ENCODE measurements at places on chromosomes 1 and 21.
A peak's percentile ranks its signal among the peaks of the same experiment; 100 is the strongest.

DNA sequence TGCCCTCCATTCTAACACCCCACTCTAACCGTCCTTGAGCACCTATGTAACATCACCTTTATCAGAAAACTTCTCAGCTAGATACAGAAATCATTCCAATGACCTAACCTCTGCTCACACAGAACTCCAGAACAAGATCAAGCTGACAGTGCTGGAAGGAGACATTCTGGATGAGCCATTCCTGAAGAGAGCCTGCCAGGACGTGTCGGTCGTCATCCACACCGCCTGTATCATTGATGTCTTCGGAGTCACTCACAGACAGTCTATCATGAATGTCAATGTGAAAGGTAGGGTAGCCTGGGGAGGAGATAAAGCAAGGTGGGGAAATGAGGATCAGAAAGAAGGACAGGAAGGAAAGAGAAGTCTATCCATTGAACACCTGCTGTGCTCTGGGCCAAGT, 27.8 kb downstream of the HSD3B2 start:
- DNase-seq: no peak

GRCh38 chr1:25926731-25927496, 20.7 kb upstream of the STMN1 start:
- no peak for DNase-seq

GRCh38 chr1:48190881-48191280, 31.6 kb upstream of the SLC5A9 start:
- DNase-seq: no peak

- no peak for DNase-seq
These were observed 10.7 kb downstream of the ETNK2 start for GRCh38 chr1:204141131-204141530.

- DNase-seq: peak; percentile 55
These were observed 173.4 kb upstream of the RUNX1 start for GRCh38 chr21:35222541-35222941.

DNA sequence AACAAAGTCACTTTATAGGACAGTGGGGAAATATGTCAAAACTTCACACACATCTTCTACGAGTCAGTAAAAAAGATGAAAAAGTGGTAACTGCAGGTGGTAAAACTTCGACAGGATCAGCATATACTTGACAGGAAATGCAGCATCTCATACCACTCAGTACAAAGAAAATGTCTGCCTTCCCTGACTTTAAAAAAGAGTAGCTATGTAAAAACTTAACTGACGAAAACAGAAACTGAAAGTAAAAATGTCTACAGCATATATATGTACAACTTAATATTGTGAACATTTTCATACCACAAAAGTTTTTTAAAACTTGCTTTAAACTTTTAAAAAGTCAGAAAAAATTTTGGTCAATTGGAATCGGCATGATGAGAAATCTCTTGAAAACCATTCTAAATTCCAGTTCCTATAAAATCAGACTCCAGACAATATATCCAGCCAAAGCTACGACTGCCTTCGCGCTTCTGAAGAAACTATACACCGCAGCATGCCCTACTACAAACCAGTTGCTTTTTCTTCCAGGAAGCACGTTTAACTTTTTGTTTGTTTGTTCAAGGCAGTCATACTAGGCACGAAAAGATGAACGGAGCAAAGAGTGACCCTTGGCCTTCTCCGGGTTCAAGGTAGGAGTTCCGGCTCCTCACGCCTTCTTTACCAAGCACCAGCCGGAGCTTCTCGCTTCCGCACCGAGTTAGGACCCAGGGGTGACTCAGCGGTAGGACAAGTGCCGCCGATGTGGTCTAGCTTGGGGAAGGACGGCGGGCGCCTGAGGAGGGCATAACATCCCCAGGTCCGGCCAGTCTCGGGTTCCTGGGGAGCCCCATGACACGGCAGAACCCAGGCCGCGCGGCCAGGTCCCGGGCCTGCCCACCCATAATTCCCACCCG, 612 bp downstream of the PSMA5 start:
- peak; percentile 33 for DNase-seq

- no peak for DNase-seq
These were observed 16.3 kb downstream of the L1TD1 start for GRCh38 chr1:62210960-62211359.

DNA sequence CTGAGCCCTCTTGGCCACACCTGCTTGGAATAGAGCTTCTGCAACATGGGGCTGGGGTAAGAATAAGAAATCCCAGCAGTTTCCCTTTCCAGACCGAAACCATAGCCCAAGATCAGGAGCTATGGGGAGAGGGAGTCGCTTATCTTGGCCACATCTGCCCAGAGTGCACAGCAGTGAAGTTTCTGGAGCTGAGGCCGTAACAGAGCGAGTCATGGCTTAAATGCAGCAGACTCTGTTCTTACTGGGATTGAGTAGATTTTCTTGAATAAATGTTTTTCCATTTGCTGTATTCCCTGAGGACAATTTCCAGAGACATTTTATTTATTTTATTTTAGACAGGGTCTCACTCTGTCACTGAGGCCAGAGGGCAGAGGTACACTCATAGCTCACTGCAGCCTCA, 33.5 kb downstream of the CFAP57 start:
- no peak for DNase-seq

GRCh38 chr21:43654806-43655489, 4.3 kb downstream of the HSF2BP start:
- DNase-seq: no peak
